Urinary bladder (tissue), 4 donors: ENCODE measurements at places on chromosomes 11 and 22. TPM values are rescaled to one million over a fixed set of nuclear protein-coding genes. Genes with fewer than 3 reads are reported as not detected.

Gene SH3BP1
- 11.3 TPM for polyA plus RNA-seq

DNA sequence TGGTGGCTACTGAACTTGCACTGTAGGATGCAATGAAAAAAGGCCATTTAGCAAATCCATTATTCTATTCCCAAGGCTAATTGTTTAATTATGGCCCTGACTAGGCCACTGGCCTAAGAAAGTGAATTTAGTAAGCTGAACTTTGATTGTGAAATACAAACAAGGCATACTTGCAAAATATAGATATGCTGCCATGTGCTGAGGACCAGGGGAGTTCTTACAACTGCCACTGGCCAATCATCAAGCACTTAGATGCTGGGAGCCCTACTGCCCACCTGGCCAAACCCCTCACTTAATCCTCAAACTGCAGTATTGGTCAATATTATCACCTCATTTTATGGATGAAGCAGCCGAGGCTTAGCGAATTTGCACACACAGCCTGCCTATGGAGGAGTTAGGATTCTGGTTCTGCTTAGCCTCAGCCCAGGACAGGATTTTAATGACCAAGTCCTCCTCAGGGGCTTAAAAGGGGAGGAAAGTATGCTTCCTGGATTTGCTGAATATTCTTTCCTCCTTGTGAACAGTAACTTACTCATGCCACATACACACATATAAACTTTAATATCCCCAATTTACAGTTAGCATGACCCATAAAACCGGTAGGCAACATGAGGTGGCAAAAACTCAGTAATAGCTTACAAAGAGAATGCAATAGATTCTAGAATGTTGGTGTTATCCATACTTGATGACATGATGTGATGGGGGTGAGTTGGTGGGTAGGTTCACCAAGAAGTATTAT lies 39.3 kb downstream of the CD44 start:
- DNase-seq, result no peak

- no peak for DNase-seq
These were observed 33.0 kb downstream of the FAM168A start for GRCh38 chr11:73564903-73565302.

- DNase-seq, result peak; percentile 36
These were observed 196.5 kb downstream of the TENM4 start for GRCh38 chr11:79244241-79244772.

DNA sequence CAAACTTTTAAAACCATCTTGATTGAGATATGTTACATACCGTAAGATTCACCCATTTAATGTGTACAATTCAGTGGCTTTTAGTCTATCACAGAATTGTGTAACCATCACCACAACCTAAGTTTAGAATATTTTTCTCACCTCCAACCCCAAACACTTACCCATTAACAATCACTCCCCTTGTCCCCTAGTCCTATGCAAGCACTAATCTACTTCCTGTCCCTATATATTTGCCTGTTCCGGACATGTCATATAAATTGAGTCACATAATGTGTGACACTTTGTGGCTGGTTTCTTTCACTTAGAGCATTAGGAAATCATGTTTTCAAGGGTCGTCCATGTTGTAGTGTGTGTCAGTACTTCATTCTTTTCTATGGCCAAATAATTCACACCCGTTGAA lies 38.8 kb downstream of the RASSF10 start:
- DNase-seq, result no peak

- no peak for DNase-seq
These were observed 283.1 kb upstream of the CTSC start for GRCh38 chr11:88620568-88621130.

GRCh38 chr11:3138178-3139085 lies 26.7 kb downstream of the OSBPL5 start:
- no peak for DNase-seq

Gene VPS51
- 167 TPM for polyA plus RNA-seq

Gene HEPN1
- polyA plus RNA-seq, result not detected

DNA sequence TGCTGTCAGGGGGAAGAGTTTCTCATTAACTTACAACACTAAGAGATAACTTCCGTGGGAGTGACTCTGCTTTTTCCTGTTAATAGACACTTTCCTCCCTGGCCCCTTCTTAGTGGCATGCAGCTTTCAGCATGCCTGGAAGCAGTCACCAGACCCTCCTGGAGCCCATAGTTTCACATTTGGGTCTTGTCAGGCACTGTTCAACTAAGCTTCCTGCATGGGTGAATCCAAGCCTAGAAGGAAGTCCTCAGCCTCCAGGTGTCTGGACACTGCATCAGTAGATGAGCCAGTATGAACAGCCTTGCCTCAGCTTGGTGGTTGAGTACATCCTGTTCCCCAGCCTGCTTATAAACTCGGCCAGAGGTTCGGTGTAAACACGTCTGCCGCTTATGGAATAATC lies 68.1 kb downstream of the PPP6R3 start:
- DNase-seq, result no peak

GRCh38 chr11:16861862-16862261 lies 123.4 kb downstream of the C11orf58 start:
- DNase-seq, result no peak

GRCh38 chr11:46903846-46904245 lies 14.5 kb downstream of the LRP4 start:
- no peak for DNase-seq

GRCh38 chr11:11675671-11676181 lies 53.9 kb upstream of the GALNT18 start:
- no peak for DNase-seq

GRCh38 chr11:73978576-73979086 lies 4.0 kb downstream of the UCP2 start:
- DNase-seq, result no peak

DNA sequence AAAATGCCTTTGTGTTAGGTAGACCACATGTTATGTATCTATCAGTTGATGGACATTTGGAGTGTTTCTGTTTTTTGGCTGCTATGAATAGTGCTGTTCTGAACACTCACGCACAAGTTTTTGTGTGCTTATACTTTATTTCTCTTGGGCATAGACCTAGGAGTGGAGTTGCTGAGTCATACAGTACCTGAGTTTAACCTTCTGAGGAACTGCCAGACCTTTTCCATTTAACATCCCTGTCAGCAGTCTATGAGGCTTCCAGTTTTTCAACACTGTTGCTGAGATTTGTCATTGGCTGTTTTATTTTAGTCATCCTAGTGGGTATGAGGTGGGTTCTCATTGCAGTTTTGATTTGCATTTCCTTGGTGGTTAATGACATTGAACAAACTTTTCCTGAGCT lies 4.4 kb downstream of the CTTN start:
- no peak for DNase-seq

Gene TYR
- polyA plus RNA-seq, result not detected

- no peak for DNase-seq
These were observed 277.4 kb downstream of the SOX6 start for GRCh38 chr11:16078936-16079335.

Gene ME3
- 17.6 TPM for polyA plus RNA-seq

- DNase-seq, result no peak
These were observed 50.5 kb downstream of the SNX19 start for GRCh38 chr11:130865774-130866114.

GRCh38 chr11:43021466-43021865 lies 290.3 kb upstream of the API5 start:
- DNase-seq, result no peak

Gene TRIM51
- not detected for polyA plus RNA-seq

Gene BIRC2
- polyA plus RNA-seq, result 20.9 TPM

GRCh38 chr11:13784855-13785254 lies 116.4 kb downstream of the FAR1 start:
- no peak for DNase-seq

GRCh38 chr11:94795476-94796189 lies 27.5 kb downstream of the AMOTL1 start:
- DNase-seq, result no peak

Gene GRM5
- 0.01 TPM for polyA plus RNA-seq
